Left ventricle myocardium superior (tissue), 1 donor: ENCODE measurements at places on chromosomes 11 and 22. TPM values are rescaled to one million over a fixed set of nuclear protein-coding genes. Genes with fewer than 3 reads are reported as not detected.

- no peak for DNase-seq
Measured at GRCh38 chr11:12922418-12922817, 86.7 kb upstream of the RASSF10 start.

- no peak for DNase-seq
Measured at GRCh38 chr11:119745112-119745511, 16.1 kb upstream of the NECTIN1 start.

DNA sequence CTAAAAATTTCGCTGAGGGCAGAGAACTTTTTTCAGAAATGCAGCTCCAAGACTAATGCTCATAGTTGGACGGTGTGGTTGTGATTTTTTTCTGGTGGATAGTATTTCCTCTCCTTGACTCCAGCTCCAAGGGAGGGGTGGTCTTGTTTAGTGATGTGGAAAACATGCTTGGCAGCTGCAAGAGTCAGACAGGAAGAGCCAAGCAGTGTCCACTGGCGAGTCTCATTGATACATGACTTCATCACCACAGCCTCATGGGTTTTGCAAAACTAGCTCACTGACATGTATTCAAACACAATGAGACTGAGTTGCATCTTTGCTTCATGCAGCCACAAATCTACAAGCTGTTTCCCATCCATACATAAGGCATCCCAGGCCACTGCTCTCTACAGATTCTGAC is 7.3 kb upstream of the KCNJ1 start:
- no peak for DNase-seq

DNA sequence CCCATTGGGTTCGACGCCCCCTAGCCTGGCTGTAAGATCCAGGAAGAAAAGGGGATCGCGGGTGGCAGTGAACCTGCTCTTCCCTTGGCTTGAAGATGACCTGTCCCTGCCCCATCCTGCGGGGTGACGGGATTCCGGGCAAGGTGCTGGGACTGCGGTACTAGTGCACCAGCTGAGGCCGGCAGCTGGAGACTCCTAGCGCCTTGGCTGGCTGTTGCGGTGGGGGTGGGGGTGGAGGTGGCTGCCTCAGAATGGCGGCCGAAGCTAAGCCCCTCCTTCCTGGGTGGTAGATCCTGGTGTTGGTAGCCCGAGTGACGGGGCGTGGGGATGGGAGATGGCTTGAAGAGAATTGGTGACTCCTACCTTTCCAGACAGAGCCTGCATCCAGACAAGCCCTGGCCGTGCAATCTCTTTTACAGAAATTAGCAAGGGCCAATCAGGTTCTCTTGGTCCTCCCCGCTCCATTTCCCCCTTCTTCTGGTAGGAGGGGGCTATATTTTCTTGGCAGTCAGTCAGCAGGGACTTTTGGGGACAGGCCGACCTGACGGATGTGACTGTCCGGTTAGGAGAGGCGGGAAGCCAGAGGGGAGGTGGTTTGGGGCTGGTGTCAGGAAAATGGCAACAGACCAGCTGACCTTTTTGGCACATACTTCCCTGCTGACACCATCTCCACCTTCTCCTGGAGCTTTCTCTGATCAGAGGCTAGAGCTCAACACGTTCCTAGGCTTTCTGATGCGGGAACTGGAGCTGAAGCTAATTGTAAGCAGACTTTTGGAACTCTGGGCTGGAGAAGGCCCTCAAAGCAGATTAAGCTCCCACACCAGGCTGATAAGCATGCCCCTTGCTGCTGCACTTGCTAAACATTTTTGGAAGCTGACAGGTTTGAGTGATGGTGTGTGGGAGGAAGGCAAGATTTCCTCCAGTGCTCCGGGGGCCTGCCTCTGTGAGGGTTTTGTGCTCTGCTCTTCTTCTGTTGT is 2.0 kb downstream of the NAV2 start:
- peak; percentile 54 for DNase-seq

Gene KCNJ11
- 29.2 TPM for total RNA-seq

GRCh38 chr11:121240650-121241303 is 51.8 kb upstream of the SC5D start:
- no peak for DNase-seq

- DNase-seq, result no peak
Measured at GRCh38 chr11:68987211-68987610, 6.4 kb upstream of the MRGPRD start.

DNA sequence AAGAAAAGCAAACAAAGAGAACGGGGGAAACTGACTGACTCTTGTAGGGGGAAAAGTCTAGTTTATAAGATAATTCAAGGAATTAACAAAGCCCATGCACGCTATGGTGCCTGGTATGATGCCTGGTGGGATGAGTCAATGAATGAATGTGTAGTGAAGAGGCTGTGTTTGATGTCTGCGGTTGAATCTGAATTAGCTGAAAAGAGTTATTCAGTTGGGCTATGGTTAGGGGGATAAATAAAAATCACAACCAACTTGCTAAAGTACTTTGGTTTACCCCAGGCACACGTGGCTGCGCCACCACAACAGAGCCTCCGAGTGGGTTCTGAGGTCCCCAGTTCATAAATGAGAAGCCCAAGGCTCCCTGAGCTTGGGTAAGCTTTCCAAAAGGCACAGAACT is 369.3 kb upstream of the SYN3 start:
- no peak for DNase-seq

Gene OR6T1
- total RNA-seq, result not detected

GRCh38 chr11:6655020-6655789 is 404 bp downstream of the DCHS1 start:
- DNase-seq, result peak; percentile 60

- peak; percentile 52 for DNase-seq
Measured at GRCh38 chr22:35154937-35155387, 89.0 kb downstream of the ISX start.

DNA sequence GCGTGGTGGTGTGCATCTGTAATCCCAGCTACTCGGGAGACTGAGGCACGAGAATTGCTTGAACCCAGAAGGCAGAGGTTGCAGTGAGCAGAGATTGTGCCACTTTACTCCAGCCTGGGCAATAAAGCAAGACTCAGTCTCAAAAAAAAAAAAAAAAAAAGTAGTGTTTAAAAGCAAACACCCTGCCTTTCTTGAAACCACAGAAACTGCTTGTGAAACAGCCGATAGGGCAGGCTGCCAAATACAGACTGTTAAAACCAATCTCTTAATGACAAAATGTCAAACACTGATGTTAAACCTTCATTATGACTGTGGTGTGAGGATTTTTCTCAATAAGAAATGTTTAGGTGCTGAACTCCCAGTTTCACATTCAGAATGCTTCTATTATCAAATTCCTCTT is 27.3 kb downstream of the MARK2 start:
- DNase-seq, result peak; percentile 47

- no peak for DNase-seq
Measured at GRCh38 chr11:94028436-94028835, 7.3 kb downstream of the HEPHL1 start.

Gene CLMP
- 4.9 TPM for total RNA-seq

DNA sequence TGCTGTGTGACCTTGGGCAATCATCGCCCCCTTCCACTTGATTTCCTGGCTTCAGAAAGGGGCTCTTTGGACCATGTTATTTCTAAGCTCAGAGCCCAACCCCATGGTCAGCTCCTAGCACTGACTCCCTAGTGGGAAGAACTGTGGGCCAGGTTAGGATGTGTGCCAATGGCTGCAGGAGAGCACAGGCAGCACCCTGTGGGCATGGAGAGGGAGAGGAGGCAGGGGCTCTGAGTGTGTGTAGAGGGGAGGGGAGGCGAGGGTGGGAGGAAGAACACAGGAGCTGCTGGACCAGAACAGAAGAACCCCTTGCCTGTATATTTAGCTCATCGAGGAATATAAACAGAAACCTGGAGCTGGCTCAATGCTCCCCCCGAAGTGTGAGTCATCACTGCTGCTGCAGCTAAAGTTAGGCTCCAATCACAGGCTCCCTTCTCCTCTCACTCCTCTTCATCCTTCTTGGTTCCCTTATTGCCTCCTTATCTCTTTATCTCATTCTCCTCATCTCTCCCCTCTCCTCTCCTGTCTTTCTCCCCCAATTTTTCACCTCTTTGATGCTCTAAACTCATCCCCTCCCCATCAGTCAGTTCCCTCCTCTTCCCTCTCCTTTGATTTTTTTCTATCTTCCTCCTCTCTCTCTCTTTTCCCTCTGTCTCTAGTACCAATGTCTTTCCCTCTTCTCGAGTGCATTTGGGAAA is 14.5 kb upstream of the RPS19BP1 start:
- DNase-seq, result no peak

Gene MMP12
- total RNA-seq, result not detected

- DNase-seq, result no peak
Measured at GRCh38 chr11:88491674-88492073, 154.1 kb upstream of the CTSC start.

DNA sequence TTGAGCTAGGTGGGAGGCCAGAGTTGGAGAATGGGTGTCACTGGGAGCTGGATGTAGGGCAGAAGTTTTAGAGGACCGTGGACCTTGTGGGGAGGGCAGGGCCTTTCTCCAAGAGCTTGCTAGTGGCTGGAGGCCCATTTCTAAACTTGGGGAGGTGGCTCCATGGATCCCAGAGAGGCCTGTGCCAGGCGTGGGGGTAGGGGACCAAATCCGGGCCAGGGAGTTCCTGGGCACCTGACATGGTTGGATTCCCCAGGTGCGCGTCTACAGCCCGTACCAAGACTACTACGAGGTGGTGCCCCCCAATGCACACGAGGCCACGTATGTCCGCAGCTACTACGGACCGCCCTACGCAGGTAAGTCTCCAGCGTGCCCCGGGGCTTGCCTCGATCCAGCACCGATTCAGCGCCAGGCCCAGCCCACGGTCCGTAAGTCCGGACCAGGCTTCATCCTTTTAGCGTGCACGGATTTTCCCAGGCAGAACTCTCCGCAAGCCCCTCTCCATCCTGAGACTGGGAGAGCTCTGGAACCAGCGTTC is 14.2 kb downstream of the PLEKHB1 start:
- no peak for DNase-seq

Gene SULT4A1
- total RNA-seq, result 0.45 TPM

Gene OR52I1
- not detected for total RNA-seq

DNA sequence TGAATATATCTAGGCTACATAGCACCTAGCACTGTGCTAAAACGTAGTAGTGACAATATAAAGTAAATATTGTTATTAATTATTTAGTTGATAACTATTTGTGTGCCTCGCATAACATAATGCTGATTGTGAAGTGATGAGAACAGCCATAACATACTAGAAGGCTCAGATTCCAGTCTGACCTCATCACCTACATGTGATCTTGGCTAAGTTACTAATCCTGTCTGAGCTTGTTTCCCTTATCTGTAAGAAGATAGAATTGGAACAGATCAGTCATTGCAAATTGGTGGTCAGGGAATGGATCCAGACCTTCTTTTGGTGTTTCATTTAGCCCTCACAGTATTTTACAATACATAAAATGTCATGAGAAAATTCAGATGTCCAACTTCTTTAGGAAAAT is 103.4 kb upstream of the SEZ6L start:
- no peak for DNase-seq

DNA sequence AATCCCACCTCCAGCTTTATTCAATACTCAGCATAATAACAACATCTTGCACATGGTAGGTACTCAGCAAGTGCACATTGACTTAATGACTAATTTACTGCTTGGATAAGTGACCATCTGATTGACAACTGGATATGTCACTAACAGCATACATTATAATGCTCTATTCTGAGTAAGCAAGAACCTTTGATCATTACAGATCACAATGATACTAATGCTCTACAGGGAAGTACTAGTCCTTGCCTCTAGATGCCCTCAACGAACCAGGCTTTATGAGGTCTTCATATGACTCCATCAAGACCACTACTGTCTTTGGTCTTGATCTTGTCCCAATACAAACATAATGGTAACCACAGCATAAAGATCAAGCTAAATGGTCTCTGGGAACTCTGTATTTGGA is 167.6 kb upstream of the MTMR2 start:
- no peak for DNase-seq

Gene FAM181B
- total RNA-seq, result 0.07 TPM

DNA sequence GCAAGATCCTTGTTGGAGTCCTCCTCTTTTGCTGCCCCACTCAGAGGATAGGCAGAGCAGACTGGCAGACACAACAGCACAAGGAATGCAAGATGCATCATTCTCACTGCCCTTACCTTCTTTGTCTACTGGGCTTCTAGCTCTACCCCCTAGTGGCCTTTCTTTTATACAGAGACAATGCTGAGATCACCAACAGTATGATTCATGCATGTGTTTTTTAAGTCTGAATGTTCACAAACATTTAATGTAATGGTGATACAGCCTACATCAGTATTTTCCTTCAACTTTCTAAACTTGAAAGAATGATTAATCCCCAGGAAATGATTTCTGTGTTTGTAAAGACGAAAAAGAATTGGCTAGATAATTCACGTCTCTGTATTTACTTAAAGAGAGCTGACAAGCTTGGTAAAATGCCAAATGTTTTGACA is at the start of gene MMP10:
Gene MMP10 (minus strand): TSS at position 138 of the 428 bp plus-strand sequence. CDS start 37 bp downstream, at position 101.
- no peak for DNase-seq

DNA sequence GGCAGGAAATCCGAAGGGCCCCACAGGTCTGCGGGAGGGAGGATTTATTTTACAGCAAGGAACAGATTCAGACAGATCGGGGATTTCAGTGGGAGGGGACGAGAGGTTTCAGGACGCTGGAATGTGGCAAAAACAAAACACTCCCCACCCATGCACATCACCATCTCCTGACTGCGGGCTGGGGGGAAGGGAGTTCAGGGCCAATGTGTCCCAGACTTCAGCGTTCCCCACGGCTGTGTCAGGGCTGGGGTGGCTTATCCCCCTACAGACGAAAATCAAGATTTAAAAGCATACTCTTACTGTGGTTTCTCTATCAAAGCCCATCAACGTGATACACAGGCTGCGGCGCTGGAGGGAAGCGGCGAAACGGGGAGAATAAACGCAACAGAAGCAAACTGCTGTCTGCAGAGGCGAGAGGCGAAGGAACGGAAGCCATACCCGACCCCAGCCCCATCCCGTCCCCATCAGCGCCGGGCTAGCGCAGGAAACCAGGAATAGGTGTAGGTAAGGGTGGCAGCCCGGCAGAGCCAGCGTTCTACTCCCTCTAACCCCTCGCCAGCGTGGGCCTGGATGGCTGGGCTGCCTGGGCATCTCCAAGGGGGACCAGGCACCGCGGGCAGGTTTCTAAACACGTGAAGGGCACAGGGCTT is 2.7 kb downstream of the TENM4 start:
- DNase-seq, result peak; percentile 25

Gene MB
- total RNA-seq, result 17,299 TPM

- peak; percentile 83 for DNase-seq
Measured at GRCh38 chr11:64122411-64123410, 43.2 kb downstream of the MACROD1 start.

Gene EXPH5
- total RNA-seq, result 2.4 TPM

GRCh38 chr11:47234669-47235100 is 13.9 kb downstream of the ACP2 start:
- no peak for DNase-seq
